CD4-positive, CD25-positive, alpha-beta regulatory T cell (primary cell): ENCODE measurements at places on chromosomes 2 and 18.

DNA sequence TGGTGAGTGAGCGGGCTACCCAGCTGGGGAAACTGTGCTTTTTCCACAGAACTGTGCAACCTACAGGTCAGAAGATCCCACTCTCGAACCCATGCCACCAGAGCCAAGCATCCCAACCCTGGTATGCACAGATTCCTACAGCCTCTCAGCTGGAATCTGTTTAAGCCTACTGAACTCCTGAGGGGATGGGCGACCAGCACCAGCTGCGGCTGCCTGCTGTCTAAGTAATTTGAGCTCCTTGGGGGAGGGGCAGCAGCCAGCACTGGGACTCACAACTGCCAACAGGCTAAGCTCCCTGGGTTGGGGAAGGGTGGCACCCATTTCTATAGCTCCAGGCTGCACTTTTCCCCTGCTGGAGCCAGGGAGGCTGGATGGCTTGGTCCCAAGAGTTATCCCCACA lies 11.8 kb downstream of the CYP27C1 start:
- H3K4me3 ChIP-seq: no peak overlapping the region
- H3K4me1 ChIP-seq: no peaks in the 10 kb centered on the region
- H3K27ac ChIP-seq: no peak overlapping the region
- no peaks in the 10 kb centered on the region for H3K36me3 ChIP-seq
- H3K27me3 ChIP-seq: no peaks in the 10 kb centered on the region

- peaks cover 26% of the 10 kb centered on the region for H3K4me1 ChIP-seq
- H3K27ac ChIP-seq: no peak overlapping the region
- H3K36me3 ChIP-seq: peaks cover 29% of the 10 kb centered on the region
- no peaks in the 10 kb centered on the region for H3K27me3 ChIP-seq
- no peak overlapping the region for H3K4me3 ChIP-seq
- DNase-seq: no peak
These were observed 164.6 kb downstream of the HDAC4 start for GRCh38 chr2:239236043-239236807.

DNA sequence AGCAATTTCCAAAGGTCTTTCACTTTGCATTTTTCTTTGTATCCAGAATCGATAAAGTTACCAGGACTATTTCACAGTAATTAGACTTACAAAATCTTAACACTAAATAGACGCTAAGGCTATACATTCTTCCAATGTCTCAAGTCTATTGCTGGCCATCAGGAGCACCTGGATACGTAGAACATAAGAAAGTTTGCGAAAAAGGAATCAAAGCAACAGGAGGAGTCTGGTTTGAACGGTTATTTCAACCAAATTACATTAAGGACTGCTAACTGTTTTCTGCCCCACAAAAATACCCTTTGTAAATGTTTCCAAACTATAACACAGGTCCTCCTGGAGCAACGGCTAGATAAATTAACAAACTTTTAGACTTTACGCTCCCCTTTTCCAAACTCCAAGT lies 1.4 kb upstream of the HNRNPA3 start:
- H3K4me3 ChIP-seq: peak overlapping the region; percentile 94
- no peaks in the 10 kb centered on the region for H3K27me3 ChIP-seq
- peaks cover 10% of the 10 kb centered on the region for H3K36me3 ChIP-seq
- DNase-seq: no peak
- H3K4me1 ChIP-seq: peaks cover 45% of the 10 kb centered on the region
- peak overlapping the region; percentile 100 for H3K27ac ChIP-seq

GRCh38 chr2:9765611-9766531 lies 77.4 kb upstream of the TAF1B start:
- H3K27me3 ChIP-seq: no peaks in the 10 kb centered on the region
- DNase-seq: no peak
- no peak overlapping the region for H3K27ac ChIP-seq
- peaks cover 7% of the 10 kb centered on the region for H3K4me1 ChIP-seq

- no peaks in the 10 kb centered on the region for H3K27me3 ChIP-seq
- no peak overlapping the region for H3K27ac ChIP-seq
- H3K4me1 ChIP-seq: no peaks in the 10 kb centered on the region
- DNase-seq: no peak
- no peaks in the 10 kb centered on the region for H3K36me3 ChIP-seq
- no peak overlapping the region for H3K4me3 ChIP-seq
These were observed 280.0 kb downstream of the GULP1 start for GRCh38 chr2:188571543-188572303.
